IMR-90 (cell line): ENCODE measurements at places on chromosomes 13 and 19.

DNA sequence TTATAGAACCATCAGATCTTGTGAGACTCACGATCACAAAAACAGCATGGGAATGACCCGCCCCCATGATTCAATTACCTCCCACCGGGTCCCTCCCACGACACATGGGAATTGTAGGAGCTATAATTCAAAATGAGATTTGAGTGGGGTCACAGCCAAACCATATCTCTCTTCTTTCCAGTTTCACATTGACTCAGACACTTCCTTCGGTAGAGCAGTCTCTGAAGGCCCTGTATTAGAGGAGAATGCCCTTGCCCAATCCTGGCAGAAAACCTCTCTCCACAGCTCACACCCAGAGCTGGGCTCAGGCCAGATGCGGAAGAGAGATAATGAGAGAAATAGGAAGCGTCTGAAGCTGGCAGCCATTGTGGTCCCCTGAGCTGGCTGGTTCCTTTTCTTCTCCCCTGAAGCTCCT, 72.4 kb upstream of the CLDN10 start:
- no peak for DNase-seq

DNA sequence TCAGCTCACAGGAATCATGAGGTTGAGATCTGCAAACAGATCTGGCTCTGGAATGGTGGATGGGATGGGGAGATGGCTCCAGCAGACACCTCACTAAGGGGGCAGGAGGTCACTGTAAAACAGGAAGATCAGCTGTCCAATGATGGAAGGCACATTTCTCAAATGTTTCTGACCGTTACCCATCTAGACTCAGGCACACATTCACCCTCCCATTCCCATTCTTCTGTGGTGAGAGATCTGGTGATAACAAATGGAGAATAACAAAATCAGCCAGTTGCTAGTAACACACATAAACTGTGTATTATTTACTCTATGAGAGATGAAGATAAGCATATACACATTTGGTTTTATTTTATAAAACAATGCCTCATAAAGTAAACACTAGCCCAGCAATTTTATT, 235.9 kb downstream of the TSHZ3 start:
- peak; percentile 39 for DNase-seq

DNA sequence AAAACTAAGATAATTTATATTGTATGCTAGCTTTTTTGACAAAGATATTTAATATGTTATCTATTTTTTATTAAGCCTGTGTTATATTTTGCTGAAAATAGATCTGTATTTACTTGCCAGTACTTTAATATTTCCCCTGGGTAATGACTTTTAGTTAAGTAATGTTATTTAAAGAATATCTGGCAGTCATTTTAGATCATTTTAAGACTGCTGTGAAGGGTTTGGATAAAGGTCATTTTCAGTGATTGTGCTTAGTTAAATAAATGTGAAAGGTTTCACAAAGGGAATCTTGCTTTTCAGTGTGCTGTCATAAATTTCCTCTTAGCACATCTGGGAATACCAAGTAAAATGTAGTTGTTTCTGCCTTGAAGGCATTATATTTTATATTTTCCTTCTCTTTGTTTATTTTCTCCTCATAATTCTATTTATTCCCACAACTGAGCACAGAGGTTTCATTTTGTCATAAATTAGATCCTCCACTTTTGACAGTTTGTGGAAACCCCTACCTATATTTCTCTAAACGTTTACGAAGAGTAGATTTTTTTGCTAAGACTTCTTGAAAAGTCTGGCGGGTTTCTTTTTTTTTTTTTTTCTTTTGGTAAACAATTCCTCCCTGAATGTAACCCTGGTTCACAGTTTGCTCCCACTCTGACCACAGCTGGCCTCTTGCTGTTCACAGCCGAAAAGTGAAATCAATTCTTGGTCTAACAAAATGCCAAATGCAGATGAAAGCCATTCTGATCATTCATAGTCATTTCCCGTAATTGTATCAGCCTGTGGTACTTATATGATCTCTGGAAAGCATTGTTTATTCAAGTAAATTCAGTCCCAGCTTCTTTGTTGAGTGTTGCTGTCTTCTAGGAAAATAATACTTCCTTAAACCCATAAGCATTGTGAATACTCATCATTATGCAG, 87.8 kb downstream of the MAB21L1 start:
- DNase-seq: peak; percentile 3

DNA sequence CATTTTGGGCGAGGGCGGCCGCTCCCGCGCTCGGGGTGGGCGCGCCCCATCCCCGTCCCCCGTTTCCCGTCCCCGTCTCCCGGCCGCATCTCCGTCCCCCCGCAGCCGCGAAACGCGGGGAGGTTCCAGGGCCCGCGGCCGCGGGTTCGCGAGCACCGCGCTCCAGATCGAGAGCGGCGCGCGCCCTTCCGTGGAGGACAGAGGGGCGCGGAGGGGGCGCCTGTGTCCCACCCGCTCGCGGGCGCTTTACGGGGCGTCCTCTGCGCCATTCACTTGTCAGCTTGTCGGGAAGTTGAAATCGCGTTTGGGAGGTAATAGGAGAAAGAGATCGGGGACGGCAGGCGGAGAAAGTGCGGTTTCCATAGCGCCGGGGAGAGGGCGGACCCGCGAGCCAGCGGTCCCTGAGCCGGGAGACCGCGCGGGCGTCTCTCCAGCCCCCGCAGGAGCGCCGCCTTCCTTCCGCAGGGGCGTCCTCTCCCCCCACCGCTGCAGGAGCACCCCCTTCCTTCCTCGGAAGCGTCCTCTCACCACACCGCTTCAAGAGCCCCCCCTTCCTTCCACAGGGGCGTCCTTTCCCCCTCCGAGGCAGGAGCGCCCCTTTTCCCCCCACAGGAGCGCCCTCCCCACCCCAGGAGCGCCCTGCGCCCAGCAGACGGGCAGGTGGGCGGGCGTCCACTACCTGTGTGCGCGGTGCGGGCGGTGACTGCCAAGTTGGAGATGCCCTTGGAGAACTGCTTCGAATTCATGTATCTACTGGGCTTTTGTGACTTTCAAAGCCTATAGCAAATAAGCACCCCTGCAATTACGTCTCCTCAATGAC, 962 bp upstream of the IRS2 start:
- DNase-seq: peak; percentile 33

DNA sequence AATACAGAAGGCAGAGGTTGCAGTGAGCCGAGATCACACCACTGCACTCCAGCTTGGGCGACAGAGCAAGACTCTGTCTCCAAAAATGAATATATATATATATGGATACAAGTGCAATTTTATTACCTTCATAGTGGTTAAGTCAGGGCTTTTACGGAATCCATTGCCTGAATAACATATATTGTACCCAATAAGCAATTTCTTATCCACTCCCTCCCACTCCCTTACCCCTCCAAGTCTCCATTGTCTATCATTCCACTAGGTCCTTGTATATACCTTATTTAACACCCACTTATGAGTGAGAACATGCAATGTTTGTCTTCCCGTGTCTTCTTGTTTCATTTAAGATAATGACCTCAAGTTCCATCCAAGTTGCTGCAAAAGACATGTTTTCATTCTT, 48.3 kb upstream of the AKAP11 start:
- no peak for DNase-seq

DNA sequence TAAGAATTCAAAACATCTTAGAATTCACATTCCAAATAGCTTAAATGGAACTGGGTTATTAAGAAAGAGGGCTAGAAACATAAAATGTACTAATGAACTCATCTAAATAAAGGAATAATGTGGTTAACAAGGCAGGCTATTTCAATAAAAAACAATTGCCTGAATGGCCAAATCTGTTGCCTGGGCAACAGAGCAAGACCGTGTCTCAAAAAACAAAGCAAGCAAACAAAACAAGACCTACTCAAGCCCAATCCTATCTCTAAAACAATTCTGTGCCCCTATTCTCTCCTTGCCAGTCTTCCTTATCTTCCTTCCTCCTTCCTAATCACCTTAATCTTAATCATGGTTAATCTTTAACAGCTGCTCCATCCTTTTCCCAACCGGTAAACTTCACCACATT, 12.1 kb downstream of the IGFL1 start:
- DNase-seq: no peak

DNA sequence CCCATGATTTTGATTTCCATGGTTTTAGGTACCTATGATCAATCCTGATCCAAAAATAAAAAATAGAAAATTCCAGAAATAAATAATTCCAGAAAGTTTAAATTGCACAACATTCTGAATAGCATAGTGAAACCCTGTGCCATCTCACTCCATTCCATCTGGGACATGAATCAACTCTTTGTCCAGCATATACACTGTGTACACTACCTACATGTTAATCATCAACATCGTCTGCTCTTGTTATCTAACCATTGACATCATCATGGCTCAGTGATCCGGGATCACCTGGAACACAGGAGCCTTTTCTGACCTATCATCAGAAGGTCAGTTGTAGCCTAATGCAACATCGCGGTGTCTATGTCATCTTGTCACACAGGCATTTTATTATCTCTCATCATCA, 75.6 kb downstream of the MYO16 start:
- DNase-seq: no peak

- DNase-seq: no peak
Measured at GRCh38 chr19:45172611-45173208, 5.3 kb downstream of the TRAPPC6A start.

DNA sequence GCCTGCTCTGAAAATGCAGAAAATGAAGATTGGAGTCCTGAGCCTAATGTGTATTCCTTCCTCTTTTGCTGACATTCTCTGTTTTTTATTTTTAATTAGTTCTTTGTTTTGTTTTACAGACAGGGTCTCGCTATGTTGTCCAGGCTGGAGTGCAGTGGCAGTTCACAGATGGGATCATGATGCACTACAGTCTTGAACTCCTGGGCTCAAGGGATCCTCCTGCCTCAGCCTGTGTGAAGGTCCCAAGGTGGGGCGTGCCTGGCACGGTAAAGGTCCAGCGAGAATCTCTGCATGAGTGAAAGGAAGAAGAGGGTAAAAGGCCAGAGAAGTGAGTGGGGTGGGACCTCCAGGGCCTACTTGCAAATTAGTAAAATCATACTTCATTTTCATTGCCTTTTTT, 34.3 kb upstream of the DGKH start:
- DNase-seq: no peak

DNA sequence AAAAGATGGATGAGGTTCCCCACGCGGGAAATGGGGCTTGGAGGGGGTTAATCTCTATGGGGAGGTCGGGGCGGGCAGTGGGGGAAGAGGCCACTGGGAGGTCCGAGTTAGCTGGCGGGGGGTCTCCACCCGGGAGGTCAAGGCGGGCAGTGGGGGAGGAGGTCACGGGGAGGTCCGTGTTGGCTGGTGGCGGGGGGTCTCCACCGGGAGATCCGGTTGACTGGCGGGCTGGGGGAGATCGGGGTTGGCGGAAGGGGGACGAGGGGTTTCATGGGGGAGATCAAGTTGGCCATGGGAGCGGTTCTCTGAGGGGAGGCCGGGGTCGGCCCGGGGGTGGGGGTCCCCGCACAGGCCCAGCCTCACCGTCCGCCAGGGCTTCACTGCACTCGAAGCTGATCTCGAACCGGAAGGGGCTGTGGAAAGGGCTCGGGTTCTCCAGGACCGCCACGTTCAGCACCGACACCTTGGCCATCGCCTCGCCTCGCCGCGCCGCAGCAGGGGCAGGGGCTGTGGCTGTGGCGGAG, 342 bp downstream of the ASF1B start:
- no peak for DNase-seq

DNA sequence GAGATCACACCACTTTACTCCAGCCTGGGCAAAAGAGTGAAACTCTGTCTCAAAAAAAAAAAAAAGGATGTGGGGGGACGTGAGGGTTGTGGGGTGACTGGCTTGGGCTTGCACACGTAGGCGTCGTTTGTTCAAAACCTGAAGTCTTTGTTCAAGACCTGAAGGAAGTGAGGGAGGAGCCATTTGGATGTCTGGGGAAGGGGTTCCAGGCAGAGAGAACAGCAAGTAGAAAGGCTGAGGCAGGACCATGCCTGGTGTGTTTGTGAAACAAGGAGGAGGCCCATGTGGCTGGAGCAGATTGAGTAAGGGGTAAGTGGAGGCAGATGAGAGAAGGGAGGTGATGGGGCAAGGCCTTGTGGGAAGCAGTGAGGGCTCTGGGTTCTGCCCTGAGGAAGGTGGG, 27.8 kb downstream of the PIN1 start:
- no peak for DNase-seq

GRCh38 chr13:24042710-24043440, 117.6 kb upstream of the SPATA13 start:
- peak; percentile 63 for DNase-seq

DNA sequence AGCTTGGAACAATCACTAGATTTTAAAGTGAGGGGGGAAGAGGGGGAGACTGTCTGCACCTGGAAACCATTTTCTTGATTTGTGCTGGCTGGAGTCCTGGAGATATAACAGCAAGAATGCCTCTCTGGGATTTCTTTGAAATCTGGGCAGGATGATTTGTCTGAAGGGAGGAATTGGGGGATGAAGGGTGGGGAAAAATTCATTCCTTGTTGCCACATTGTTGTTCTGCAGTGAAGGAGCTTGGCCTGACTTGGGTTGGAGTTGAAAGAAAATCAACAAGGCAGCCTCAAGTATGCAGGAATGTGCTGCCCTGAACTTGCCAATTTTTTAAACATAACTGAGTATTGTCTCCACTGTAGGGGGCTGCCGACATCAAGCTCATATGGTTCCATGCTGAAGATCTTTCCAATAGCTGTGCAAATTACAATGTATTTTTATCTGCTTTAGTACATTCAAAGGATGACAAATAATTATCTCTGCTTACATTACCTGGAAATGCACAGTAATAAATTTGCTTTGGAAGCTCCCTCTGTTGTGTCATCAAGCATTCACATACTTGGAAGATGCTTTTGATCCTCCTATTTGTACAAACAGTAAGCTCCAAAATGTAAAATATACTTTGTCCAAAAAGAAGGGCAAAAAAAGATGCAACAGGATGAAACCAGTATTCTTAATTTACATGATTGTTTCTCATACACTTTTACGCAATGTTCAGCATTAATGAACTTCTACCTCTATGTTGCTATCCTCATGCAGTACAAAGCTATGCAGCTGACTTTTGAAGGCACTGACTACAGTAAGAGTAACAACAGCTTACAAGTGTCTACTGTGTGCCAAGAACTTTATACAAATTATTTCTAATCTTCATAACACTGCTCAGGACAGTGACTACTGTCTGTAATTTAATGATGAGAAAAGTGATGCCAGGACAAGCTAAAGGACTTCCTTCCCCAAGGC, 627.9 kb upstream of the KLF12 start:
- DNase-seq: no peak

GRCh38 chr13:71624653-71625600, 242.1 kb downstream of the DACH1 start:
- peak; percentile 12 for DNase-seq

DNA sequence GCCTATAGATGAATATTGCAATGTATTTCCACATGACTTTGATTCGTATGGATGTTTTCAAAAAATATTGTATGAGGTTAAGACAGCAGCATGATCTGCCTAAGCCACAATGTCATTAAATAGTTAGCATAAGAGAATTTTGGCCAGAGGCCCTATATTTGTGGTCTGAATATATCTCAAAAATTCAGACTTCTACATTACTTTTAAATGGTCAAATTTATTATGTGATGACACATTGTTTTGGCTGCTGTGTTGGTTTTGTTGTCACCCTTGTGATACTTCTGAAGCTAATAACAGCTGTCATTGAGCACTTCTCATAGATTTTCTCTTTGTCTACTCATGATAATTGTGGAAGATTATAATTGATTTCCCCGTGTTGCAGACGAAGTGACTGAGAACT, 288.2 kb downstream of the MYO16 start:
- DNase-seq: peak; percentile 37

- DNase-seq: no peak
Measured at GRCh38 chr13:50627111-50627510, 216.4 kb downstream of the DLEU7 start.
